ENCODE measurements at places on chromosomes 12 and 14. TPM values are rescaled to one million over a fixed set of nuclear protein-coding genes. Genes with fewer than 3 reads are reported as not detected.

Gene TMEM117
- 5.9 TPM for total RNA-seq

DNA sequence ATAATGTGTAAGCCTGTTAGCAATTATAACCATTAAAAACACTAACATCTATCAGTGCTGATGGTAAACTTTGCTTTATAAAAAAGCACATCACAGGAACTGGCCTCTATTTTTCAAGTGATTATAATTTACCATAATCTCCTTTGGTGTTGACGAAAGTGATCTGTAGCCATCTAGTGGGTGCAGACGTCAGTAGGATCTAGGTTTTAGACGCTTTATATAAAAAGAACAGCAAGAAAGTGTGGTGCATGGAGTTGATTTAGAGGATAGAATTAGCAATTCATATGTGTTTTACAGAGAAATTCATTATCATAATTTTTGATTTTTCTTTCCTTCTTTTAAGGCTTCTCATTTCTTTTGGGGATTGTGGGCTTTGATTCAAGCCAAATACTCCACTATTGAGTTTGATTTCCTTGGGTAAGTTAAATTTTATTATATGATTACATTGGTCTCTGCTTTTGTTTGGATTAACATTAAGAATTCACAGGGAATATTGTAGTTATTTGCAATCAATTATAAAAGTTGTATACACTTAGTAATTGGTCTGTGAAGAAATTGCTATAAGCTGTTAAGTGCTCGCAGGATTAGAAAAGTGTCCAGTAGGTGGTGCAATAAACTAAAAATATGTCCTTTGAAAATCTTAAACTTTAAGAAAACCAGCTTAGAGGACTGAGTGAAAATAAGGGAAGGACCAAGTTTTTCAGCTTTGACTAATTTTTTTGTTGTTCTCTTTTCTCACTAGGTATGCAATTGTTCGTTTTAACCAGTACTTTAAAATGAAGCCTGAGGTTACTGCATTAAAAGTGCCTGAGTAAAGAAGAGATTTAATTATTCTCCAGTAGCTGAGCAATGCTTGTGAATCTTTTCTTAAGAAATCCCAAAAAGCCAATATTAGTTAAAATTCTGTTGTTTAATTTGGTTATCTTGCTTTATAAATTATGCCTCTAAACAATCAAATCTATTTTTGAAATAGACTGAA lies 59.5 kb downstream of the ETNK1 start:
- DNase-seq: no peak

DNA sequence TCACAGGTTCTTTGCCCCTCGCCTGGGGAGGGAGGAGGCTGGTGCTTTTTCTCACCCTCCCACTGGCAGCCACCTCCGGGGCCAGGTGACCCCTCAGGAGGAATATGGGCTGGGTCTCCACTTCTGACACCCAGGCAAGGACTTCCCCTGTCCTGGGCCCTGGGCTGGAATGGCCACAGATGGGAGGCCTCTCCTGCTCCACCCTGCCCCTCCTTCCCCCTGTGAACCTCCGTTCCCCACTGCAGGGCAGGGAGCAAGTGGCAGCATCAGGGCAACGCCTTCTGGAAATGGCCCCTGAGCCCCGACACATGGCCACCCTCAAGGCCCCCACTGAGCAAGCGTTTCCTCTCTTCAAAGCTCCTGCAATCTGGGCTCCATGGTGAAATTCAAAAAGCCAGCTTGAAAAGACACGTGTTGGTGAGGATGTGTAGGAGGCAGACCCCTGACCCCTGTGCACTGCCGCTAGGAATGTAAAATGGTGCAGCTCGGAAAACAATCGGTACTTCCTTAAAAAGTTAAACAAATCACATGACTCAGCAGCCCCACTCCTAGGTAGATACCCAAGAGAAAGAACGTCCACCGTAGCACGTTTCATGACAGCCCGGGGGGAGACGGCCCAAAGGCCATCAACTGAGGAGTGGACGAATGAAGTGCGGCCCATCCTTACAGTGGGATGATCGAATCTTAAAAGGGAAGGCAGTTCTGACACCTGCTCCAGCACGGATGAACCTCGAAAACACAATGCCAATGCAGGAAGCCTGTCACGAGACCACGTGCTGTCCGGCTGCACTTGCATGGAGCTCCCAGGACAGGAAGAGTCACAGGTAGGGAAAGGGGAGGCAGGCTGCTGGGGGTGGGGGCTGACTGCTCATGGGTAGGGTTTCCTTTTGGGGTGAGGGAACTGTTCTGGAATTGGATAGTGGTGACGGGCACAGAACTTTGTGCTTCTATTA lies 11.5 kb downstream of the XRCC3 start:
- DNase-seq: no peak

- DNase-seq: no peak
Measured at GRCh38 chr12:7090222-7090998, 1.8 kb downstream of the C1R start.

DNA sequence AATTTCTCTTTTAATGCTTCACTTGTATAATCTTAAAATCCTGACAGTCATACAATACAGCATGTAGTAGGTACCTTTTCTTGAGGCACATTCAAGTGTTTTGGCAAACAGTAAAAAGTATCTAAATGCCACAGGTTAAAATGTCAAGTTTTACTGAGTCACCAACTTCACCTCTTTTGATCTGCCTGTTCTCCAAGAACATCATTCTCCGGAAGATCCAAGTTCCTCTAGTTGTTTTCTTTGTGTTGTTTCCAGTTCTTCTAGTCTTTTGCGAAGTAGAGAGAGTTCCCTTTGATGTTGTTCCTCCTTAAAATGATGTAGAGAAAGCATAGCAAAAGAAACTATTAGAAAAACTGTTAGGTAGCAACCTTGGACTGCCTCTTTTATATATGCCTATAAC lies 151.1 kb downstream of the CEP83 start:
- no peak for DNase-seq

Measured in uterus (tissue), 4 donors.